ENCODE measurements at places on chromosomes 7 and 10. TPM values are rescaled to one million over a fixed set of nuclear protein-coding genes. Genes with fewer than 3 reads are reported as not detected.

DNA sequence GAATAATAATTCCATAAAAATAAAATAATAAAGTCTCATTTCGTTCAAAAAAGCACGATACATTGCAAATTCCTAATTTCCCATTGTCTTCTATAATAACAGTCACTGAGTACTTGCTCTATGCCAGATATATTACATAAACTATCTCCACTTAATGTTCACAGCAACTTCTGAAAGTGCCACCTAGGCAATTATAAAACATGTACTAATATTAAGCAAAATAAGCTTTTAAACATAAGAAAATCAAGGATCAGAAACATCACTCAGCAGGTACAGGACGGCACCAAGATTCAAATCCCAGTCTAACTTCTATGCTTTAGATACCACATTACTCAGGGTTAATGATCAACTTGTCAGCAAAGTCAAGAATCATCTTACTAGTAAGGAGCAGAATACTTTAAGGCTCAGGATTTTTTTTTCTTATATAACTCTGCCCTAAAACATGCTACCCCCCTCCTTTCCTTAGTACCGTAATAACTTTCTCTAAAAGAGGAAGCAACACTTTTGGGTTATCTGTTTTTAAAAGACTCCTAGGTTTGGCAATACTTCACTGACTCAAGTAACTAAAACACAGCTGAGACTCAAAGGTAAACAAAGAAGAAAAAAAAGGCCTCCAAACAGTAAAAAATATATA is 51.3 kb downstream of the USP6NL start:
- no peak for DNase-seq

- no peak for DNase-seq
Observed at GRCh38 chr10:8416192-8416701, 361.8 kb downstream of the GATA3 start.

DNA sequence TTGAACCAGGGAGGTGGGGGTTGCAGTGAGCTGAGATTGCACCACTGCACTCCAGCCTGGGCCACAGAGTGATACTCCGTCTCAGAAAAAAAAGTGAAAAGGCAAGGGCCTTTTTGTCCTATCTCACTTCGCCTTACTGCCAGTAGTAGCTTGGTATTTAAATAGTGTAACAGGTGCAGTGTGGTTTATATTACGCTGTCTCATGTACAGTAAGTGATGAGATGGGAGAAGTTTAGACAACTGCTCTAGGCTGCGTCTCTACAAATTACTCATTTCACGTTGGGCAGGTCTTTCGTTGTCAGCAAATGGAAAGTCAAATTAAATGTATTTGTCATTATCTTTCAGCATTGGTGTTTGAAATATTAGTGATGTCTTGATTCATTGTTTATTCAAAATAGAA is 15.5 kb upstream of the PFKFB3 start:
- no peak for DNase-seq

GRCh38 chr7:129367349-129367699 is 66.9 kb upstream of the STRIP2 start:
- no peak for DNase-seq

DNA sequence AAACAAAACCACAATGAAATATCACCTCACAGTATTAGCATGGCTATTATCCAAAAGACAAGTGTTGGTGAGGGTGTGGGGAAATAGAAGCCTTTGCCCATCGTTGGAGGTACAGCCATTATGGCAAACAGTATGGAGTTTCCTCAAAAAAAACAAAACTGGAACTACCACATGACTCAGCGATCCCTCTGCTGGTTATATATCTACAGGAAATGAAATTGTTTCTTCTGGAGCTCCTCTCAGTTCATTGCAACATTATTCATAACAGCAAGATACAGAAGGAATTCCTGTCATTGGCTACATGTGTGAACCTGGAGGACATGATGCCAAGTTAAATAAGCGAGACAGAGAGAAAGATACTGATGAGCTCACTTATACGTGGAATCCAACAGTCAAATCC is 2.4 kb upstream of the UBE3C start:
- DNase-seq: no peak

GRCh38 chr10:110790913-110791506 is 80.7 kb upstream of the PDCD4 start:
- no peak for DNase-seq

AKR1C4 gene
- total RNA-seq: not detected

Data from urinary bladder (tissue), 4 donors.